ENCODE measurements at places on chromosomes 2 and 18.

GRCh38 chr2:85887566-85888019 lies 1.2 kb downstream of the ST3GAL5 start:
- peak; percentile 66 for DNase-seq

- no peak for DNase-seq
These were observed 96.2 kb downstream of the RAD51AP2 start for GRCh38 chr2:17422061-17422460.

GRCh38 chr2:172090044-172090961 lies 5.0 kb downstream of the DLX1 start:
- DNase-seq = no peak

- DNase-seq = no peak
These were observed 87.4 kb downstream of the COL6A3 start for GRCh38 chr2:237326266-237327171.

- no peak for DNase-seq
These were observed 36.1 kb upstream of the SPTBN1 start for GRCh38 chr2:54419855-54420523.

DNA sequence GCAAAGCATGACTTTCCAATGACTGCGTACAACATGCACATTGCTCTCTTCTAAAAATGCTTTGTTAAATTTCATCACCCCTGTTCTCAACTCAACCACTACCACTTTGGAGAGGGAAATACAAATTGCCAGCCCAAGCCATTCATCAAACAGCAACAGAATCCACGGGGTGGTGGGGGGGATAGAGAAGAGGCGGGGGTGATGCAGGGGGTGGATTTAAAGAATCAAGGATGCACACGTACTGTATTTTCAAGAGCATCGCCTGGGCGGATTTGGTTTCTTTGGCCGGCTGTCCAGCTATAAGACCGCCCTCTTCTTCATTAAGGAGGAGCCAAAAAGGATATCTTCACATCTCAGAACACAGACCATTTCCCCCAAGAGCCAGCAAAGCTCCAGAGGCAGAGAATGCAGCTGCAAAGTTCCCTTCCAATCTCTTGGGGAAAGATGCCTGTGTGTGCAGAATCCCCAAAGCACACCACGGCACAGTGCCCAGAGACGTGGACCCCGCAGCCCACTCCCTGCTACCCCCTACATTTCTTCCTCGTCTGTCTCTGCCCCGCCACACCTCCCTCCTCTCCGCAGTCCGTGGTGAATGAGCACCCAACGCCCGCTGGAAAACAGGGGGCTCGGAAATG lies 977 bp downstream of the SLC8A1 start:
- DNase-seq = no peak

- DNase-seq = no peak
These were observed 159.7 kb upstream of the CCDC195 start for GRCh38 chr2:224875841-224876240.

GRCh38 chr2:232833830-232834229 lies 36.2 kb upstream of the SNORC start:
- DNase-seq = no peak

- no peak for DNase-seq
These were observed 22.3 kb downstream of the CUL3 start for GRCh38 chr2:224562831-224563230.

GRCh38 chr2:226079196-226079595 lies 679.7 kb downstream of the NYAP2 start:
- no peak for DNase-seq

DNA sequence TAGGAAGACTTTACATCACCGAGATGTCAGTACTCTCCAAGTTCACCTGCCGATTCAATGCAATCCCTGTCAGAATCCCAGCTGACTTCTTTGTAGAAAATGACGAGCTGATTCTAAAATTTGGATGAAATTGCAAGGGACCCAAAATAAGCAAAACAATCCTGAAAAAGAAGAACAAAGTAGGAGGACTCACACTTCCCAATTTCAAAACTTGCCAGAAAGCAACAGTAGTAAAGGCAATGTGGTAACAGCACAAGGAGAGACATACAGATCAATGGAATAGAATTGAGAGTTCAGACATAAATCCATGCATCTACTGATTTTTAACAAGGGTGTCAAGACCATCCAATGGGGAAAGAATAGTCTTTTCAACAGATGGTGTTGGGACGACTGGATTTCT lies 52.2 kb downstream of the SMAD7 start:
- no peak for DNase-seq

GRCh38 chr2:170816504-170817092 lies at the start of gene GAD1:
Gene GAD1, plus strand, starts transcription at chr2:170816887. Its CDS starts 1,705 bp downstream, at chr2:170818592.
- DNase-seq = peak; percentile 73

- DNase-seq = no peak
These were observed 239.5 kb upstream of the KLHL29 start for GRCh38 chr2:23145460-23145859.

DNA sequence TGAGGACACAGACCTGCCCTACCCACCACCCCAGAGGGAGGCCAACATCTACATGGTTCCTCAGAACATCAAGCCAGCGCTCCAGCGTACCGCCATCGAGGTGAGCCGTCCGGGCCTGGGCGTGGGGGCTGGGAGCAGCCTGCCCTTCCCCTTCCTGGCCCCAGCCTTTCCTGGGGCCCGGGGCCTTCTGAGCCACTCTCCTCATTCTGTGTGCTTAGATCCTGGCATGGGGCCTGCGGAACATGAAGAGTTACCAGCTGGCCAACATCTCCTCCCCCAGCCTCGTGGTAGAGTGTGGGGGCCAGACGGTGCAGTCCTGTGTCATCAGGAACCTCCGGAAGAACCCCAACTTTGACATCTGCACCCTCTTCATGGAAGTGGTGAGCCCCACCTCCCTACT lies 157.9 kb downstream of the DYSF start:
- DNase-seq = no peak

- DNase-seq = no peak
These were observed 11.4 kb downstream of the MROH2A start for GRCh38 chr2:233789554-233789953.

DNA sequence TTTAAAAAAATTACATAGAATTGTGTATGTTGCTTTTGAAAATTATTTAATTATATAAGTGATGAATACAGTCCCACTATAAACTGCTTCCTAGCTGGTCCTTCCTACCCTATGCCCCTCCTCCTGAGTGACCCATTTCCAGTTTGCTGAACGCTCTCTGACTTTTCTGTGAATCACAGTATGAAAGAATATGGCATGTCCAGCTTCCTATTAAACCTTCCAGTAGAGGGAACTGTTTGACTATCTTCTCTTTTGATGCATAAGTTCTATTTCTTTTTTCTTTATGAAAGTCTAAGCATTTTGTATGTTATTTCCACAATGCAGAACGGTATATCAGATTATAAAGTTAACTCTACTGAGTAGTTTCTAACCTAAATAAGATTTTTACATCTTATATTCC lies 41.3 kb downstream of the PSMG2 start:
- no peak for DNase-seq

GRCh38 chr2:32357318-32358110 lies 691 bp downstream of the BIRC6 start:
- DNase-seq = peak; percentile 48

- no peak for DNase-seq
These were observed 84.0 kb downstream of the LIPG start for GRCh38 chr18:49645841-49646351.

GRCh38 chr18:45851161-45851925 lies 25.9 kb downstream of the SIGLEC15 start:
- DNase-seq = no peak

DNA sequence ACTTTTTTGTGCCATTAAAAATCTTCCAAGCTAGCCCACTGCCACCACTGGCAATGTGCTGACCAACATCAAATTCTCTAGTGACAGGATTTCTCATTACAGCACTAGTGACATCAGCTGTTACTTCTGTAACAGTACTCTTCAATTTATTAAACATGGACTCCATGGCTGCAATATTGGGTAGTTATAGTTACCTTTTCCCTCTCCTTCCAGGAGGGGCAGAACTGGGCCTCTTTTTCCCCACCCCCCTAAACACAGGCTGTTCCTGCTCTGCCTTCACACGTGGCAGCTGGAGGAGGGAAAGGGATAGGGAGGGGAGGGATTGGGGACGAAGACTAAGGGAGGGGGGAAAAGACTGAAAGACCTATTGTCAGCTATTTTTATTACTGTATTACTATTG lies 38.1 kb downstream of the TRAK2 start:
- no peak for DNase-seq

- no peak for DNase-seq
These were observed 131.4 kb downstream of the SEPTIN10 start for GRCh38 chr2:109482361-109482861.

- no peak for DNase-seq
These were observed 20.9 kb downstream of the SGPP2 start for GRCh38 chr2:222445227-222445626.

DNA sequence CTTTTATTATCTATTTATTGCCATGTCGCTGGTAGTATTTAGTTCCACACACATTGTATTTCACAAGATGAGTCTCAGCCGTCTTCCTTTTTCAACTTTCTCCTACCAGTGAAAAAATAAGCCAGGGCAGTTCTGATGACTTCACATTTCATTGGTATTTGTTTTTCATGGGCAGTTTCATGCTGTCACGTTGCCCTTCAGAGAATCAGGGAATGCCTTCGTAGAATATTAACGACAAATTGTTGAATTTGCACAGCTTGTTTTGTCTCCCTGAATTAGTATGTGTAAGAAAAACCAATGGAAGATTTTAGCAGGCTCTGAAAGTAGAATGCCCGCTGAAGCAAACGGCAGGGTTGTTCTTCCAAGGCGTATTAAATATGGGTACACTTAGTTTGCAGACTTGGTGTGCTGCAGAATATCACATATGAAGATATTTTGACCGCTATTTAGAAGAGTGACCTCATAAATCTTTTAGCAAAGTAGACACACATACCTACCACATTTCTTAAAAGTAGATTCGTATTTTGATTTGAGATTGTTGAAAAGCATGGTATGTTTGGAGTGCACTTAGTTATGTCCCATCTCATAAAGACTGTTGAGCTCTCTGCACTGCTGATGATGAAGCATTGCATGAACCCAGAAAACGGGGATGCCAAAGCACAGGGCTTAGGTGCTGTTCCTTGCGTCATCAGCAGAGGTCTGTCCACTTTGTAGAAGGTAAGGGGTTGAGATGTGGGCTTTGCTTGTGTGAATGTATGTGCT lies 2.9 kb downstream of the NEDD4L start:
- no peak for DNase-seq

- DNase-seq = no peak
These were observed 41.4 kb downstream of the PKP4 start for GRCh38 chr2:158498043-158498748.

GRCh38 chr18:78650926-78651325 lies 328.7 kb upstream of the SALL3 start:
- DNase-seq = no peak

DNA sequence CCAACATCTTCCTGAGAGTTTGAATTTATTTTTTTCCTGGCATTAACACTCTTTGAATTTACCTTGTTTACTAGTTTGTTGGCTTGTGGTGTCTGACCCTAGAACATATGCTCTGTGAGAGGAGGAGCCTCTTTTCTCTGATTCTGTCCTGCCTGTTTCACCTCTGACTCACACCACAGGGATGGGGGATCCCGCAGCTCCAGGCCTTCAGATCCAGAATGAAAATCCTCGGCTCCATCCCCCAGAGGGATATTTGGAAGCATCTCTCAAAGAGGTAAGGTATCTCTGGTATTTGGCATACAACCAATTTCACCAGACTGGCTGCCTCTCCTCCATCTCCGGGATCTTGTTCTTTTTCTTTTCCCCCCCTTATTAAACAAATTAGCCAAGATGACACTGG lies 104.7 kb downstream of the GPR39 start:
- no peak for DNase-seq

DNA sequence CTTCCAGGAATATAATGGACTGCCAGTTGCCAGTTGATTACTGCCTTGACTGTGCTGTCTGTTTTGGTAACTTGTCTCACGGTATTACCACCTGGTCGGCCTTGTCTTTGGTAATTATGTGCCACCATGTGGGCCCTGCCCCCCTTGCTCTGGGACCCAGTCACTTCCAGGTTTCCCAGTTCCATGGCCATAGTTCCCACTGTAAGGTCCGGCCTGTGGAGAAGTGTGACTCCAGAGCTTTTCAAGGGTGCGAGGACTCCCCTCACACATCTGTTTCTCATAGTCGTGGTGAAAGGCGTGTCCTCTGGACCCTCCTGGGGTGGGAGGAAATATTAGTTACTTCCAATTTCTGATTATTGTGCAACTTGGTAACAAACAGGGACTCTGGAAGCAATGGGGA lies 150.5 kb downstream of the SEPTIN10 start:
- DNase-seq = no peak

- DNase-seq = peak; percentile 30
These were observed 1.4 kb downstream of the MBD2 start for GRCh38 chr18:54222922-54223567.

DNA sequence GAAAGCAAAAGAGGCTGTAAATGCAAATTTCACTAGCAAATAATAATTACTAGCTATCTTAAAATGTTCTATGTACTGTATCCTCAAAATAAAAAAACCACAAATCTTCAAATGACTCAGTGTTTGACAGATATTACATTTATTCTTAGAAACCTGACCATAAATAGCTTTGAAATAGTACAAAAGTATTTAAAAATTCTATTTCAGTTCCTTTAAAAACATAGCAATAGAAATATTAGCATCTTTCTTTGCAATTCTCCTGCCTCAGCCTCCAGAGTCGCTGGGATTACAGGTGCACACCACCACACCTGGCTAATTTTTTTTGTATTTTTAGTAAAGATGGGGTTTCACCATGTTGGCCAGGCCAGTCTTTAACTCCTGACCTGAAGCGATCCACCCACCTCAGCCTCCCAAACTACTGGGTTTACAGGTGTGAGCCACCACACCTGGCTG lies 50.6 kb downstream of the MSH6 start:
- DNase-seq = no peak

GRCh38 chr18:49479381-49480137 lies 7.5 kb downstream of the C18orf32 start:
- DNase-seq = no peak

- DNase-seq = peak; percentile 74
These were observed 36.1 kb upstream of the MRPL33 start for GRCh38 chr2:27735263-27735904.

DNA sequence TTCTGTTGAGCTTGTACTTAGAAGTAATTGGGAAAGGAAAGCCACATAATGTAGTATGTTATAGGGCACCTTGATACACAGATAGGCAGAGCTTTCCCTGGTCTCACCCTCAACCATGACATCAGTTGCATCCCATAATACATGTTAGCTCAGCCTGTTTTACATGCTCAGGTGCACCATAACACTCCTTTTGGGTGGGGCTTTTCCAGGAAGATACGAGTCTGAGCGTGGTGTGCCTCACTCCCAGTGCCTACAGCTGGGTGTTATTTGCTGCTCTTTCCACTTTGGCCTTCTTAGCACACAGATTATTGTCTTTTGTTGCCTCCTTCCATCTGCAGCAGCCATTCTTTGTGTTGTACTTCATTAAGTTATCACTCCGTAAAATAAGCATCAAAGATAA lies 11.9 kb downstream of the TTC39C start:
- DNase-seq = no peak

DNA sequence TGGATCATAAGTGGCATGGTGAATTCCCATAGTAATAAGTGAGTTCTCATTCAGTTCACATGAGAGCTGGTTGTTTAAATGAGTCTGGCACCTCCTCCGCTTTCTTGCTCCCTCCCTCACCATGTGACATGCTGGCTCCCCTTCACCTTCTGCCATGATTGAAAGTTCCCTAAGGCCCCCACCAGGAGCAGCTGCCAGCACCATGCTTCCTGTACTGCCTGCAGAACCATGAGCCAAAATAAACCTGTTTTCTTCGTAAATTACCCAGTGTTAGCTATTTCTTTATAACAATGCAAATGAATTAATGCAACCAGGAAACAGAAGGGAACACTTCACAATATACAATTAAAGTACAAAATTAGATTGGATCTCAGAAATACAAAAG lies 257.0 kb downstream of the MREG start:
- DNase-seq = no peak

GRCh38 chr18:11669948-11670275 lies 19.2 kb upstream of the GNAL start:
- DNase-seq = no peak

Measured in stimulated activated naive CD8-positive, alpha-beta T cell treated with anti-CD3 and anti-CD28 coated beads, Interleukin-15, Interleukin-2, amounts not matched to agents 100 U/mL and 50 U/mL, for 24 hours (primary cell).